ENCODE measurements at places on chromosomes 13 and 19.

DNA sequence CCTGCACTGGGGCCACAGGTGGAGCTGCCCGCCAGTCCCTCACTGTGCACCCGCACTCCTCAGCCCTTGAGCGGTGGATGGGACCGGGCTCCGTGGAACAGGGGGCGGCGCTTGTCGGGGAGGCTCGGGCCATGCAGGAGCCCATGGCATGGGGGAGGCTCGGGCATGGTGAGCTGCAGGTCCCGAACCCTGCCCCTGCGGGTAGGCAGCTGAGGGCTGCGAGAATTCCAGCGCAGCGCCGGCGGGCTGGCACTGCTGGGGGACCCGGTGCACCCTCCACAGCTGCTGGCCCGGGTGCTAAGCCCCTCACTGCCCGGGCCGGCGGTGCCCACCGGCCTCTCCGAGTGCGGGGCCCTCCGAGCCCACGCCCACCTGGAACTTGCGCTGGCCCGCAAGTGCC, 877.5 kb upstream of the PCDH9 start:
- no peak for DNase-seq

- DNase-seq = no peak
These were observed 12.0 kb upstream of the KBTBD6 start for GRCh38 chr13:41144576-41144975.

- peak; percentile 62 for DNase-seq
These were observed 412 bp downstream of the ZNF528 start for GRCh38 chr19:52398081-52398441.

- DNase-seq = no peak
These were observed 48.2 kb upstream of the SLITRK5 start for GRCh38 chr13:87622971-87623370.

DNA sequence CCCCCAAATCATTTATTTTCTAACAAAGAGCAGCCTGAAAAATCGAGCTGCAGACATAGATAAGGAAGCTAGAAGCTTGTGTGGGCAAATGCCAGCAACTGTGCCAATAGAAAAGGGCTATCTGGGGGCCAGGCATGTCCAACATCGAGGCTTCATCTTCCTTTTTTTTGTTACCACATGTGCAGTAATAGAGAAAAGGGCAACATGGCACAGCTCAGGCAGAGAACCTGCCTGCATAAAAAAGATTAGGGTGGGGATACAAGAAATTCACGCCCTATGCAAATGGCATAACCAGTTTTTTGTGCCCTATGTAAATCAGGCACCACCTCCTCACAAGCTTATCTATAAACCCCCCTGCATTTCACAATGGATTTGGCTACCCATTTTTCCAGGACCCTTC, 60.4 kb upstream of the ABCC4 start:
- no peak for DNase-seq

GRCh38 chr19:38084196-38084595, 139.8 kb downstream of the DPF1 start:
- no peak for DNase-seq

GRCh38 chr13:24033527-24034302, 126.8 kb upstream of the SPATA13 start:
- DNase-seq = no peak

DNA sequence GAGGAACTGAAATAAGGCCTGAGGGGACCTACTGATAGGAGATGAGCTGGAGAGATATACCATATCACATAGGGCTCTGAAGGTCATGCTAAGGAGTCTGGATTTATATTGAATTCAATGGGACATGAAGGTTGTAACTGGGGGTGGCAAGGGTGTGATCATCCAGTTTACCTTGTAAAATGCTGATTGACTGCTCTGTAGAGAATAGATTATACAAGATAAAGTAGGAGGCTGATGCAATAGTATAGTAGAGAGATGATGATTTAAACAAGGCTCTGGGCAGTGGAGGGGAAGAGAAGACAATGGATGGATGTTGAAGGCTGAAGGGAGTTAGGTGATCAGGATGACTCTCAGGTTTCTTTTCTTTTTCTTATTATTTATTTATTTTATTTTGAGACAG, 18.0 kb upstream of the PAN3 start:
- DNase-seq = no peak

GRCh38 chr19:15291089-15291488, 41.2 kb downstream of the BRD4 start:
- DNase-seq = no peak

- peak; percentile 17 for DNase-seq
These were observed 10.2 kb downstream of the GAS6 start for GRCh38 chr13:113853518-113854237.

DNA sequence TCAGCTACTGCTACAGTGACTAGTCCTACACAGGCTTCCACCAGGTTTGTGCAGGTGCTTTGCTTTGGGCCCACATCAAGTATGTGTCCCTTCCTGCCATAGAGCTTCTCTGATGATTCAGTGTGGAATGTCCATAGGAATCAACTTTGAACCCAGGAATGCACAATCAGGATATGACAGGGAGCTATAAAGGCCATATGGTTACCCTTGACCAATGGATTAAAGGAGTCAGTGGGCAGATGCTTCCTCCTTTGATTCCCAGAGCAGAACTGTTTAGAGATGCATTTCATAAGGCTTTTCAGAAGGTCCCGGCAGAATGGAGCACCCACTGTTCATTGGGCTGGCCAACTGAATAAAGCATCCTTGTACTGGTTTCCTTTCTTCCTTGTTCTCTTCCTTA, 145.2 kb upstream of the WASF3 start:
- no peak for DNase-seq

All from D341Med (cell line).